Skeletal muscle tissue (tissue), 5 donors: ENCODE measurements at places on chromosomes 16 and 17. TPM values are rescaled to one million over a fixed set of nuclear protein-coding genes. Genes with fewer than 3 reads are reported as not detected.

The TEDC2 gene
- 2.6 TPM for total RNA-seq

The C16orf92 gene
- total RNA-seq: not detected

The NFE2L1 gene
- 93.4 TPM for total RNA-seq

The SMIM22 gene
- not detected for total RNA-seq

The WFIKKN1 gene
- total RNA-seq: 0.52 TPM

The ABCA9 gene
- 30.3 TPM for total RNA-seq

The CAMKK1 gene
- total RNA-seq: 4.2 TPM

The SLC47A2 gene
- total RNA-seq: not detected

The HSD11B2 gene
- total RNA-seq: 2.6 TPM

The MYL11 gene
- total RNA-seq: 12,119 TPM

The CACNG1 gene
- total RNA-seq: 43.3 TPM

The CRHR1 gene
- 0.52 TPM for total RNA-seq

The HOXB5 gene
- not detected for total RNA-seq

The CFAP97D1 gene
- not detected for total RNA-seq

The KIF19 gene
- 1.0 TPM for total RNA-seq
